ENCODE measurements at places on chromosomes 16 and 17.

- DNase-seq = peak; percentile 89
These were observed 87.4 kb downstream of the RAP1GAP2 start for GRCh38 chr17:2883544-2884213.

DNA sequence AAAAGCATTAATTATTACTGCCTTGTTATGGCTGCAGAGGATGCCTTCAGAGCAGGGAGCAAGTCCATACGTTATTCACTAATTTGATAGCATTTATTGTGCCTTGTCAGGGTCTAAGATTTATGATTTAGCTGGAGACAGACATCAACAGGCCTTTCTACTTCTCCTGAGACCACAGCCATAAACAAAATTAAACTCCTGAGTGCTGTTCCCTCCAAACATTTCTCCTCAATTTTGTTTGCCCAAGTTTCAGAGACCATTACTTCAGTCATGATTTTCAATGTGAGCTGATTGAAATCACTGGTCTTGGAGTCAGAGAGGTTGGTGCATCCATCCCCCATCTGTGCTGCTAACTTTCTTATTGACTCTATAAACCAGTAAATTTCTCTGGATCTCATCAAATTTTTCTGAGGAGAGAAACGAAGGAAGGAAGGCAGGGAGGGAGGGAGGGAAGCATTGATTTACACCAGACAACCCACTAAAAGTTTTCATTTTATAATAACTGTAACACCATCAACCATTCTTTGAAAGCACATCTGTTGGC is 423.6 kb upstream of the CDH11 start:
- no peak for DNase-seq

DNA sequence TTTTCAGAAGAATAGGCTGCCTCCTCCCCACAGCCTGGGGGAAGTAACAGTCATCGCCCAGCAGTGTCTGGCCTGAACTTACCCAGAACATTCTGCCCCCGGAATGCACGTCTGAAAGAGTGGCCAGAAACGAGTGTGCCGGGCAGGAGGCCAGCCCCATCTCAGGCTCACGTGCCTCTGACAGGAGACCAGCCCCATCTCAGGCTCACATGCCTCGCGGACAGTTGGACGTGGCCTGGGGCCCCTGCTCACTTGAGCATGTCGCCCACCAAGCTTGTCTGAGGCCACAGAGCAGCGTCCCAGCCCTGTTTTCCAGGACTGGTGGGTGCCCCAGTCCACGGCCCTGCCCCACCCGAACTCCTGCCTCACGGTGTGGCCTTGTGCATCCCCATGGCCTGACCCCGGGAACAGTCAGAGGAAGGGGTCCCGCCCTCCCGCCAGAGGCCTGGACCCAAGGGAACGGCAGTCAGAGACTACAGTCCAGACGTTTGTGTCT is 16.3 kb upstream of the CDH15 start:
- no peak for DNase-seq

DNA sequence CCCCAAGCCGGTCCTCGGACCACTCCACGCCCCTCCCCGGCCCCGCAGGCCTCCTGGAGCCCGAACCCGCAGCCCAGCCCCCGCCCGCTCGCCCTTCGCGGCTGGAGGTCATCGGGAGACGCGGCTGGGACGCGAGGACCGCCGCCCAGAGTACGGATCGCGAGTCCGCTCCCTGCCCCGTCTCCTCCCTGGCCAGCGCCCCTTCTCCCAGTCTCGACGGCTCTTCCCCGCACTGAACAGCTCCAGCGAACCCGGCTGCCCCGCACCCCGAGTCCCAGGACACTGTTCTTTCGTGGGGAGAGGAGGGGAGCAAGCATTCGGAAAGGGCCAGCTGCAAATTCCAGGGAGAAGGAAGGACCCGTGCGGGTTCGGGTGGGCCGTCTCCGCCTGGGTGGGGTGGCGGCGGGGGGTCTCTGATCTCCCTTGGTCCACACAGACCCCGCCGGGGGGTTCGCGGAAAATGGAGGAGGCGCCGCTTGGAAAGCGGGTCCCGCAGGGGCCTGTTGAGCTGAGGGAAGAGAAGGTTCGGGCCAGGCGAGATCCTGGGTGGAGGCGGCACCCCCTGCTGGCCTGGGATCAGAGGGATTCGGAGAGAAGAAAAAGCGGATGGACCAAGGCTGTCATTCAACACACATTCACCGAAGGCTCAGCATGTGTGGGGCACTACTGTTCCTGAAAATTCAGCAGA is 632 bp upstream of the RTN4RL1 start:
- DNase-seq = peak; percentile 84

DNA sequence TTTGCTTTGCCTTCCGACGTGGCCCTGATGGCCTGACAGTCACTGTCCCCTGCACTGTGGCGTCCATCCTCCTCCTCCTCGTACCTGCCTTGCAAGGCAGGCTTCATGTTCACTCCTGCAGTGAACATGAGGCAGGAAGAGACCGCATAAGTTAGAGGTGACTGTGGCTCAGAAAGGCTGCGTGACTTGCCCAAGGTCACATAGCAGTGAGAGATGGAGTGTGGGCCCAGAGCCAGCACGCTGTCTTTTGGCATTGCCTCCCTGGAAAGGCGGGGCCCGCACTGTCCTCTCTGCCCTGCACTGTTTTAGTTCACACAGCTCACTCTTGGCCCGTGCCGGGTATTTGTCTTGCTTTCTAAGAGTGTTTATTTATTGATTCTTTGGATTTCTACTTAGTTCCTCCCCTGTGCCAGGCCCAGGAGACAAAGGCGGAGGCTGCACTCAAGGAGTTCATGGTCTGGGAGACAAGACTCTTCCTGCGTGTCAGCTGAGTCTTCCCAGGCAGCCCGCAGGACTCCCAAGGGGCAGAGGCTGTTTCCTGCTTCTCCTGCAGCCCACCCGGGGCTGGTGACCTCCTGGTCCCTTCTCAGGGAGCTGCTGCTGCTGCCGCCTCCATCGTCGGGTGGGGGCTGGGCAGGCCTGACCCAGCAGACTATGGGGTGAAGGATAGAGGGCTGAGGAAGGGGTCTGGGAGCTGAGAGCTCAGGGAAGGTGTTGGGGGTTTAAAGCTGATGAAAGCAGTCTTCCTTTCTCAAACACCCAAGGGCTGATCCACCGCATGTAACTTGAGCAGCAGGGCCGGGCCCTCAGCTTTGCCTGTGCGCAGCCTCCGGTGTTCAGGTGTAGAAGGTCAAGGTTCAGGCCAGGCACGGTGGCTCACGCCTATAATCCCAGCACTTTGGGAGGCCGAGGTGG is 12.7 kb downstream of the CYGB start:
- no peak for DNase-seq

- no peak for DNase-seq
These were observed 266.4 kb downstream of the MAF start for GRCh38 chr16:79334127-79334526.

All from NCI-H2171 treated with DMSO at 0.1 percent for 48 hours (cell line).